Kidney capillary endothelial cell (primary cell): ENCODE measurements at places on chromosomes 6 and 20.

DNA sequence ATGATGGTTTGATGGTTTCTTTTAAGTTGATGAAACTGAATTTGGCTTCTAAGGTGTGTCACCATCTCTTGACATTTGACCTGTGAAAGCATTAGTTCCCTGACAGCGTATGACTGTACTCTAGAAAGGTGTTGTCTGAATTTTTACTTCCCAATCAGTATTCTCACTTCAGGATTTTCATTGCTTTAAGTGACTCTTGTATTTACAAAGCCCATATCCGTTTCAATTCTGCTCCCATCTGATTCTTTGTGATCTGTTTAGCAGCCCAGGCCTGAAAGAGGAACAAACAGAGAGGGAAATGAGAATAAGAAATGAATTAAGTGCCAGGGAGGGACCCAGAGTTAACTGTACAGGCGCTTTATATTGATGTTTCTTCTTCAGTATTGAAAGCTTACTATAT, 73.7 kb downstream of the FARS2 start:
- DNase-seq = no peak

DNA sequence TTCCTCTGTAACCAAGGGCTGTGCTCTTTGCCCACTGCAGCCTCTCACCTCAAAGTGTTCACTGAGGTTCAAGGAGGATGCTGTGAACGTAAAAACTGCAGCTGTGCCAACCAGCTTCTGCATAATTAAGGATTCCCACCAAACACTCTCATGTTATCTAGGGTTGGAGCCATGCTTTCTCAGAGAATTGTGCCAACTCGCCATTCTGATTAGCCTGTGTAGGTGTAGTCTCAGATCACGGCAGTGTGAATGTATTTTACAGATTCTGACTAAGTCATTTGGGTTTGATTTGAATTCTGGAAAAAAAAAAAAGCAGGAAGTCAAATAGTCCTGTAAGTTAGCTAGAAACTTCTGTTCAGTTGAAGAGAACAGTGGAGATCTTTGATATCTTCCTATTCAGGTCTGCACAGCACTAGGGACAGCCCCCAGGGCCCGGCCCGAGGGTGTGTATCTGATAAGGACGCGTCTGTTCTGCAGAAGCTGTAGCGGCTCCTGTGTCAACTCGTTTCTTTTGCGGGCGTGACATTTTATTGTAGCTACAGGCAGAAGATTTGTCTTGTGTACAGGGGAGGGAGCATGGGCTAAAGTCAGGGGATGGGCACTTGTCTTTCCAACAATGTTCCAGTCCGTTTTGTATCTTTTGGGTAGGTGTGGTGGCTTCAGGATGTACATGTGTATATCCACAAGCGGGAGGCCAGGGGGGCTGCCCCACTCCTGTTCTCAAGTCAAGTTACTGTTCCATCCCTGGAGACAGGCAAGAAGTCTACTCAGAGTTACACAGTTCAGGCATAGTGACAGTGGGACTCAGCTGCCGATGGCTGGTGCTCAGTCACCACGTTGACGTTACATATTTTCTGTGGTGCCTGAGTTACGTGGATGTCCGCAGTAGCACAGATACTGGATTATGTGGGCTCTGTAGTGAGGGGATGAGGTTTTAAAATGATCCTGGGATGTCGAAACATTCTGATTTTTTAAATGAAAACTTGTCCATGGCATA, 12.4 kb downstream of the IRF4 start:
- DNase-seq = no peak

DNA sequence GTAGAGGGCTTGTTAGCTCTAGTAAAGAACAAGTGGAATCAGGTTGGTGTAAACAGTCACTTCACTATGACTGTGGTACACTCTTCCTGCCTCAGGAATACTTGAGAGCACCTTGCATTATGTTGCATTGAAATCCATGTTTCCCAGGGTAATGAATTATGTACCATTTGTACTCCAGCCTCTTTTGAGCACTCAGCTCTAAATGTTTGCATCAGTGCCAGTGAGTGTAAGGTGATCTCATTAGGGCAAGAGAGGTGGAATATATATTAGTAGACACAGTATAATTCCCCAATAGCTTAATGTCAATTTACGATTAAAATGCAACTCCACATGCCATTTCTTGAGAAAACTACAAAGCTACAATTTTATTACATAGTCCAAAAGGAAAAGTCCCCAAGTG, 319.6 kb upstream of the POU3F2 start:
- no peak for DNase-seq

- DNase-seq = peak; percentile 14
Observed at GRCh38 chr6:12844284-12845223, 128.0 kb downstream of the PHACTR1 start.

DNA sequence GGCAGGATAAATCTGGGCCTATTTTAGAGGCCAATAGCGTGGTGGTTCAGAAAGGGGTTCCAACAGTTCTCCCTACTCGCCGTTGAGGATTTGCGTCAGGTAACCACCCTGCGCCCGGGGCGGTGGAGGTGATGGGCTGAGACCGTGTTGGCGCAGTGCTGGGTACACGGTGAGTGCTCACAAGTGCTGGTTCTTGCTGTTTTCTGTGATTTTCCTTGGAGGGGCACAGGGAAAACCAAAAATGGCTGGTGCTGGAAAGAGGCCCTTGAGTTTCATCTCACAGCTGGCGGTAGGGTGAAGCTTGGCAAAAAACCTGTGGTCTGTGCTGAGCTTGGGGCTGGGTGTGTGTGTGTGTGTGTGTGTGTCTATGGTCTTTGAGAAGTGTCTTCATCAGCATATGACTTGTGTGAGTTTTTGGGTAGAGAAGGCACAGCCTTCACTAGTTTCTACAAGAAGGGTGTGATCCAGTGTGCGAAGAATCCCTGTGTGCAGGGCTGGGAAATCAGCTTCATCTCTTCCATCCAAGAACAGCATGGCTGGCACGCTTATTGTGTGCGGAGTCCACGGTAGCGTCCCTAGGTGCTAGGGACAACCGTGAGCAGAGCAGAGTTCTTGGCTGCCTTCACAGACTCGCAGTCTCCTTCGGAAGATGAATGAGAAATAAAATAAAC, 35.3 kb upstream of the SCRT2 start:
- no peak for DNase-seq
